GM18507 (cell line): ENCODE measurements at places on chromosomes 1 and 21.

- no peak for DNase-seq
These were observed 50.8 kb upstream of the ZNF326 start for GRCh38 chr1:89943846-89944781.

GRCh38 chr1:20735581-20736111 is 3.1 kb upstream of the SH2D5 start:
- DNase-seq: no peak

DNA sequence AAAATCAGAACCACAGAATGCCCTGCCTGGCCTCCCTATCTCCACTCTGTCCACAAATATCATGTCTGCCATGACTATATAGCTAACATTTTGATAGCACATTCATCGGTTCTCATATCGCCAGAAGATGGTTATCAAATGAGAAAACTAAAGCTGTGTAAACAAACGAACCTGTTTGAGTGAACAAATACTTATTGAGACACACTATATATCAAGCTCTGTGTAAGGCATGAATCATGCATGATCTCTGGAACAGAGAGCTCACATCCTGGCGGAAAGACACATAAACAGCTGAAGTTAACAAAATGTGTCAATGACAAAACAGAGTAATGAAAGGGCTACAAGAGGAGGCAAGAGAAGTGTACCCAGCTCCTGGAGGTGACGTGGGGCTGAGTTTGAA is 13.1 kb downstream of the KCND3 start:
- no peak for DNase-seq

DNA sequence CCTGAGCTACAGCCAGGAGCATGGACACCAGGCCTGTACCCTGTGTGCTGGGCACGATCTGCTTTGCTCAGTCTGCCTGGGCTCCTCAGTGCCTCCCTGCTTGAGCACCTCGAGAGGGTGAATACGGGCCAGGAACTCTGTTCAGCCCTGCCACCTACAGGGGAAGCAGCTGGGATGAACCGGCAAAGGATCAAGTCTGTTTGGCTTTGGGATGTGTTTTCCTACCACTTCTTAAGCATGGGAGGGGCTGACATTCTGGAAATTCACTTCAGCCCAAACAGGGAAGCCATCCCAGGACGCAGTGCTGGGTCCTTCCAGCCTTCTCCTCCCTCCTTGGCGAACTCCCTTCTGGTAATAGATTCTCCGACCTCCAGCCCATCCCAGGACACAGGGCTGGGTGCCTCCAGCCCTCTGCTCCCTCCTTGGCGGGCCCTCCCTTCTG is 55.8 kb upstream of the SELENON start:
- no peak for DNase-seq

GRCh38 chr1:165014753-165015152 is 341.8 kb downstream of the LMX1A start:
- DNase-seq: no peak

DNA sequence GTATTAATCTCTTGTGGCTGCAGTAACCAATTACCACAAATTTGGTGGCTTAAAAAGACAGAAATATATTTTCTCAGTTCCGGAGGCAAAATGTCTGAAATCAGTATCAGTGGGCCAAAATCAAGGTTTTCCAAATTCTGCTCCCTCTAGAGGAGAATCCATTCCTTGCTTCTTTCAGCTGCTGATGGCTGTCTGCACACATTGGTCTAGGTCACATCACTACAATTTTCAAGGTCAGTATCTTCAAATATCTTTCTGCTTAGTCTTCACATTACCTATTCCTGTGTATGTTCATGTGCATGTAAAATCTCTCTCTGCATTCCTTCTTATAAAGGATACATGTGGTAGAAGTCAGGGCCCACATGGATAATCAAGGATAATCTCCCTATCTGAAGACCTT is 999.4 kb downstream of the KCNT2 start:
- DNase-seq: no peak

DNA sequence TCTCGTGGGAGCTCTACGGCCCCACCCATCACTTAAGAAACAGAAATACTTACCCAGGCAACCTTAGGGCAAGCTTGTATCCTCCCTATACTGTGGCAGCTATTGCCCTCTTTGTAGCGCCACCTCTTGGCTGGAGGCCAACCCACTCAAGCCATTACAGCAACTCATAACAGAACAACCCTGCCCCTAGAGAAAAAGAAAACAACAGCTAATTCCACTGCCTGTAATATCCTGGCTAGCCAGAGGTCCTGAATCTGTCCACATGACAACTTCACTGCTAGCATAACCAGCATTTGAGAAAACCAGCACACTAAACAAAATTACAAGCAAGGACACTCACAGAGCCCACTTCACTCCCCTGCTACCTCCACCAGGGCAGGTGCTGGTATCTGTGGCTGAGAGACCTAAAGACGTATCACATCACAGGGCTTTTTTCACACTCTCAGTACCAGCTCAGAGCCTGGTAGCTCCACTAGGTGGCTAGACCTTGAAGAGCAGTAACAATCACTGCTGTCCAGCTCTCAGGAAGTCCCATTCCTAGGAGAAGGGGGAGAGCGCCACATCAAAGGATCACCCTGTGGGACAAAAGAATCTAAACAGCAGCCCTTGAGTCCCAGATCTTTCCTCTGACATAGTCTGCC is 14.5 kb upstream of the MX1 start:
- DNase-seq: no peak

DNA sequence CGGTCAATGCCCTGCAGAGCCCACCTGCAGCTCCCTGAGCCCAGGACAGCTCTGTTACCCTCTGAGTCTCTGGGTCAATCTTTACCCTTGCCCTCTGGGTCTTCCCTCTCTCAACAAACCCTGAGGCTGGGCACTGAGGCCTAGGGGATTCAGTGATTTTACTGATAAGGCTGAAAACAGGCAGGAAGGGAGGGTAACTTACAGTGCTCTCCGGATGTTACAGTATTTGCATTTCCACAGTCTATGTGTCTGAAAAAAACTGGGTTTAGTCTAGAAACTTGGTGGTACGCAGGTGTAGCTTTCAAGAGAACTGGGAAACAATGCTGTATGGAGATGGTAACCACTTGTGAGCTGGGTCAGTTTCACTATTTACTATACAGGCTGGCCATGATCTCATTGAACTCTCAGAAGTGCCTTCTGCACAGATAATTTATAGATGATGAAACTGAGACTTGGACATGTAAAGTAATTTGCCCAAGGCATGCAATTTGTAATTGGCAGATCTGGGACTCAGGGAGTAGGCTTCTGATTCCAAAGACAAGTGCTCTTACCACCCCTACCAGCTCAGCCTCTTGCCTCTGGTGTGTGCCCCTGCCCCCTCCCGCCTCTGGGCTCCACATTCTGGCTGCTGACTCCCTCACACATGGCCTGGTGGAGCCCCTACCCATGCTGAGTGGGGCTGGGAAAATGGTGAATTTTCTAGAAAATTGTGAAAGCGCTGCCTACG is 48.8 kb downstream of the TENT5C start:
- DNase-seq: peak; percentile 51

- no peak for DNase-seq
These were observed 31.6 kb upstream of the PDE9A start for GRCh38 chr21:42621819-42622177.

DNA sequence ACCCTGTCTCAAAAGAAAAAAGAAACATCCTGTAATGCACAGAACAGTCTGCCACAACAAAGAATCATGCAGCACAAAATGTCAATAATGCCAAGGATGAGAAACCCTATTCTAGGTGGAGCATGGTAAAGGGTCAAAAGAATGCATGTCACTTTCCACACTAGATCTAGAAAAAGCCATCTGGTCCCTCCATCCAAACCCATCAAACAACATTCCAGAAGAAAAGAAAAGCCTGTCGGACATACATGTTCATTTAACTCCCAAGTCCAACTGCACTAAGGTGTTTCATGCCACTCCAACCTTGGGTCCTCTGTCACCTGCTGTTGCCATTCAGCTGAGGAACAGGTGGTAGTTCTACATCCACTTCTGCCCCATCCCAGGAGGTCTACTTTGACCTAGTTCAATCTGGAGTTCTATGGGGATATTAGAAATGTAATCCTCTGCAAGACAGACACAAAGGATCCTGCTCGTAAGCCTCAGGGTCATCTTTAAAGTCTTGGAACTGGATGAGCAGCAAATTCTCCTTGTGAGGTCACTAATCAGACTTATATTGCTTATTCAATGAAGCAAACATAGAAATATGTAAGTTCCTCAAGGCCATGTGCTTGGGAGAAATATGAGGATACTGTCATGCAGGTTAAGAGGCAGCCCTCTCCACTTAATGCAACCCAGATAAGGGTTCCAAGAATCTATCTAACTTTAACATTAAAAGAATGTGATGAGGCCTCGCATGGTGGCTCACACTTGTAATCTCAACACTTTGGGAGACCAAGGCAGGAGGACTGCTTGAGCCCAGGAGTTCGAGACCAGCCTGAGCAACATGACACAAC is 3.7 kb downstream of the DEDD start:
- DNase-seq: no peak

DNA sequence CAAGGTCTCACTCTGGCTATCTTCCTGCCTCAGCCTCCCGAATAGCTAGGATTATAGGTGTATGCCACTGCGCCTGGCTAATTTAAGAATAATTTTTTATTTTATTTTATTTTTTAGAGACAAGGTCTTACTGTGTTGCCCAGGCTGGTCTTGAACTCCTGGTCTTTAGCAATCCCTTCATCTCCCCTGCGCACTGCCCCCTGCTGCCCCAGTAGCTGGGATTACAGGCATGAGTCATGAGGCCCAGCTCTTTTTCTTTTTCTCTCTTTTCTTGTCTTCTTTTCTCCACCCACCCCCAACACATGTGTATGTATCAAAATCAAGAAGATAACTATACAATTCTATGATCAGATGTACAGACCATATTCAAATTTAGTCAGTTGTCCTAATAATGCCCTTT is 87.2 kb downstream of the PEX14 start:
- DNase-seq: no peak

- DNase-seq: no peak
These were observed 7.8 kb upstream of the OR14I1 start for GRCh38 chr1:248710305-248710900.

DNA sequence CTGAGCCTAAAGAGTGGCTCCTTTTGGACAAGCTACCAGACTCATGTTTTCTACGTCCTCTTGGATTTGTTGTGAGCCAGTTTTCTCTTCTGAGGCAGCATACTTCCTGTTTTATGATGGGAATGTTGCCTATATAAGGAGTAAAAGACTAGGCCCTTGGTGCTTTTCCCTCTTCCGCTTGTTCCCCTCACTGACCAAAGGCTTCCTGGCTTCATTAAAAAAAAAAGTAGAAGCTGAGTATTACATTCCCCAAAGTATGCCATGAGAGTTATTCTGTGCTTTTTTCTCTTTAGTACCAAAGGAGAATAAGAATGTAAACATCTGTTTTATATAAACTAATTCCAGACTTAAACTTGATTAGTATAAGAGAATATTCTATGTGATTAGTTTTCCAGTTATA is 6.5 kb upstream of the HMCN1 start:
- DNase-seq: no peak

DNA sequence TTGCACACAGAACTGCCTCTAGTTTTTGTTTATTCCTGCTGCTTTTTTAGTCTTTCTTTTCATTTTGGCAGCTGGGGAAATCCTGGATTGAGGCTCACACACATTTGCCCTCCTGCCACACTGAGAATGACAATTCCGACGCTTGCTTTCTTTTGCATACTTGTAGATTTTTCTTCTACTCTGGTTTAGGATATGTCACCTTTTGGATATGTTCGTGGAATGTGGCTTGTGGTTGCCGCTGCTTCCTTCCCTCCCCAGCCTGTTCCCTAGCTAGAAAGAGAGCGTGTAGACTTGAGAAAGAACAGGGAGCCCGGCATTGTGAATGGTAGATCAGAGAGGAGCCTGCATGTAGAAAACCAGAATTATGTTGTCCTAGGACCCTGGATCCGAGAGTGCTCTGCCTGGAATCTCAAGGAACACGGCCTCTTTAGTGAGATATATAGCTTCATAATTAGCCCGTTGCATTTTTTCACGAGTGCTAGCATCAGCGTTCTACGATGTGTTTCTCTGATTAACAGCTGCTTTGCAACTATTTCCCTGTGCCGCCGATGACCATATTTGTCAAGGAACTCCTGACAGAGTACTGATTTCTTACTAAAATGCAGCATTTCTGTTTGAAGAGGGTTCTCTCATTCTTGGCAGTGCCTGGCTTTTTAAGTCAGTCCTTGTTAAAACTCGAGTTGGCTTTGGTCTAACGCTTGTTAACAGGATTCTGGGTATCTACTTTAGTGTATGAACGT is 56.2 kb downstream of the PEX14 start:
- DNase-seq: no peak

- DNase-seq: no peak
These were observed 9.3 kb downstream of the IRF2BP2 start for GRCh38 chr1:234600418-234601281.

GRCh38 chr1:149934356-149934755 is 2.3 kb downstream of the MTMR11 start:
- no peak for DNase-seq

GRCh38 chr1:110618668-110619067 is 12.5 kb upstream of the KCNA2 start:
- no peak for DNase-seq

DNA sequence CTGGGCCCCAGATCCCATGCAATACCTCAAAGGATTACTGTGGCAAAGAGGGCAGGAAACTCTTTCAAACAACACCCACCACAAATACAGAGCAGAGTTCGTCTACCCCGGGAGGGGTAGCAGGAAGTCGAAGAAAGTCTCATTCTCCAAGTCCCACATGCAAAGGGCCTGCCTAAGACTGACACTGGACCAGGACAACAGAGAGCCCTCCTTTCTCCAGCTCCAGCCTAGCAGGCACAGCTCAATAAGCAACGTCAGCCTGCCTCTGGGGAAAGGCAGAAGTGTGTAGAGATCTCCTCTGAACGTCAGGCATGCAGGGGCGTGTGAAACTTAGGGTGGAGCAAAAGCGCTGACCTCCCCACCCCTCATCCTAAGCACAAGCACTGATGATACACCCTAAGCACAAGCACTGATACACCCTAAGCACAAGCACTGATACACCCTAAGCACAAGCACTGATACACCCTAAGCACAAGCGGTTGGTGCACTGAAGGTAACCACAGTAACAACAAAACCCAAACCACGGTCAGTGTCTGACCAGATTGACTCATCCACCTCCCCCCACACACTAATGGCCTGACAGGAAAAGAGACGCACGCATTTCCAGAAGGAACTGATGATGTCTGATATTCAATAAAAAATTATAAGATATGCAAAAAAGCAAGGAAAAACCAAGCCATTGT is 1.3 kb downstream of the KRTAP12-3 start:
- no peak for DNase-seq

GRCh38 chr1:240914506-240914905 is 302.6 kb upstream of the GREM2 start:
- DNase-seq: no peak

GRCh38 chr1:62790716-62791115 is 6.8 kb downstream of the ATG4C start:
- no peak for DNase-seq

DNA sequence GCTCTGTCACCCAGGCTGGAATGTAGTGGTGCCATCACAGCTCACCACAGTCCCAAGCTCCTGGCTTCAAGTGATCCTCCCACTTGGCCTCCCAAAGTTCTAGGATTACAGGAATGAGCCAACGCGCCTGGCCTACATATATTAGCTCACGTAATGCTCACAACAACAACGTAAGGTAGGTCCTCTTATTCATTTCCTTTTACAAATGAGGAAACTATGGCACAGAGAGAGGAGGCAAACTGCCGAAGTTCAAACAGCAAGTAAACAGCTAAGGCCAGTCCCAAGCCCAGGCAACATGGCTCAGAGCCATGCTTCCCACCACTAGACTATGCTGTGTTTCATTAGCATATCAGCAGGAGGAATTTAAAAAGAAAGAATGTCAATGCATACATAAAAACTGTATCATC is 284.4 kb downstream of the VAV3 start:
- DNase-seq: no peak

- DNase-seq: no peak
These were observed 15.8 kb downstream of the TRIM45 start for GRCh38 chr1:117105722-117106121.

- DNase-seq: no peak
These were observed 37.0 kb upstream of the PUM1 start for GRCh38 chr1:31102501-31102950.
